ENCODE measurements at places on chromosomes 5 and 9.

DNA sequence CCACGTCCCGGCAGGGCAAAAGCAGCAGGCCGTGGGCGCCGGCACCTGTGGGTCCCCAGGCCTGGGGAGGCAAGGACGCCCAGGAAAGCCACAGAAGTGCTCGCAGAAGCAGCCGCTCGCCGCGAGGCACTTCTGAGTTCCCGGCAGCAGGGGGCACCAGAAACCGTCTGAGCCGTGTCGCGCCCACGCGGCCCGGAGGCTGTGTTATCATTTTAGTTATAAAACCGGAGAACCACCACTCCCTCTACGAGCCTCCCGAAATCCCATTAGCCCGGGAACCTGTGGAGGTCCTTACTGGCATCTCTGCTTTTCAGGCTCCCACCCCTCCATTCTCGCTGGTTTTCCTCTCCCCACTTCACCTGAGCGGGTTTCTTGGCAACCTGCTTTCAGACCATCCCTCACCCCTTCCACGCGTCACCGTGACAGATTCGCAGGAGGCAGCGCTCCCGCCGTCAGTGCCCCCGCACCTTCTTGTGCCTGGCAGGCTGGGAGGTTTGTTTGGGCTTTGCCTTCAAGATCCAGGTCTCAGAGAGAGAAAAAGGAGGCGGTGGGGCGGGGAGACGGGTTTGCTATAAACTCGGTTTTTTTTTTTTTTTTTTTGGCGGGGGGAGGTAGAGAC, 2.3 kb downstream of the GDNF start:
- DNase-seq = peak; percentile 36

- no peak for DNase-seq
These were observed 83.2 kb upstream of the BARHL1 start for GRCh38 chr9:132499251-132499650.

DNA sequence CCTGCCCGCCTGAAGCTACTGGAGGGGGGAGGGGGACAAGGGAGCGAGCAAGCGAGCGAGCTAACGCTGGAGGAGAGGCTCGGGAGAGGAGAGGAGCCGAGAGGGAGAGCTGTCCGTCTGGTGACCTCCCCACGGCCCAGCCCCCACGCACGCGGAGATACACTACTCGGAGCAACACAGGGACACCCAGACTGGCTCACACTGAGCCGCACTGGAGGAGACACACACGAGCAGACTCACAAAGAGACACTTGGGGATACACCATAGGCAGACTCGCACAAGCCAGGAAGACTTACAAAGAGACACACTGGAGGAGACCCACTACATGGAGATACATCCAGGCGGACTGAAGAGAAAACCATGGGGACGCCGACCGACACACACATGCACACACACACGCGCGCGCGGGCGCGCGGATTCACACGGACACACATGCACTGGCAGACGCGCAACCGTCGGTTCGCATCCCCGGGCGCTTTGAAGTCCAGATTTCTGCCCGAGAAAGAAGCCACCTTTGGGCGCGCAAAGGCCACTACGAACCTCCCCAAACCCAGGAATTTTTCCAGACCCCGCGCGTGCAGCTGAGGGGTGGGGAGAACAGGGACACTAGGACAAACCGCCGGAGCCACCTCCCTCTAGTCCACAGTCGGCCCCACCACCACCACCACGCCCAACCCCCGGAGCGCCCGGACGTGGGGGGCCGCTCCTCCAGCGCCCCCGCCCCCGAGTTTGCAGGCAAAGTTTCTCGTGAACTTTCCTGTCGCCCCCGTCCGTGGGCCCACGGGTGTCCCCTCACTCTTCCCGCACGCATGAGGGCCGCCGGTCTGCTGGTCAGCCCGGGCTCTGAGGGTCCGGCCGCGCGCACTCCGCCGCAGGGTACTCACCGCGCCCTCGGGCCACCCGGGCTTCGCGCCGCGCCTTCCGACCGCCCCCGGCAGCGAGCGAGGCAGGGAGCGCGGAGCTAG, 571 bp downstream of the CNTFR start:
- no peak for DNase-seq

DNA sequence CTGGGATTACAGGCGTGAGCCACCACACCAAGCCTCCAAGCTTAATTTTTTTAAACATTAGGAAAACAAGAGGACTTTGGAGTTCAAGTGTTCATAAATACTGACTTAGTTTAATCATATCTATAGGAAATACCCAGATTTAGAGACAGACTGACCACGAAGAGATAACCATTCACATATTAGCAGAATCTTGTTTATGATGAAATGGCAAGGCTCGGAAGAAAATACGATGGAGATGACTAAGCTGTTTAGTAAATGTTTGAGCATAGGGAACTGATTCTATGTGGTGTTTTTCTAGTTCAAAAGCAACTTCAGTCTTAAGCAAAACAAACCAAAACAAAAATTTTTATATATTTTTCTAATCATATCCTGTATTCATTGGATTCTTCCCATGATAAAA, 13.5 kb upstream of the TUSC1 start:
- DNase-seq = no peak

DNA sequence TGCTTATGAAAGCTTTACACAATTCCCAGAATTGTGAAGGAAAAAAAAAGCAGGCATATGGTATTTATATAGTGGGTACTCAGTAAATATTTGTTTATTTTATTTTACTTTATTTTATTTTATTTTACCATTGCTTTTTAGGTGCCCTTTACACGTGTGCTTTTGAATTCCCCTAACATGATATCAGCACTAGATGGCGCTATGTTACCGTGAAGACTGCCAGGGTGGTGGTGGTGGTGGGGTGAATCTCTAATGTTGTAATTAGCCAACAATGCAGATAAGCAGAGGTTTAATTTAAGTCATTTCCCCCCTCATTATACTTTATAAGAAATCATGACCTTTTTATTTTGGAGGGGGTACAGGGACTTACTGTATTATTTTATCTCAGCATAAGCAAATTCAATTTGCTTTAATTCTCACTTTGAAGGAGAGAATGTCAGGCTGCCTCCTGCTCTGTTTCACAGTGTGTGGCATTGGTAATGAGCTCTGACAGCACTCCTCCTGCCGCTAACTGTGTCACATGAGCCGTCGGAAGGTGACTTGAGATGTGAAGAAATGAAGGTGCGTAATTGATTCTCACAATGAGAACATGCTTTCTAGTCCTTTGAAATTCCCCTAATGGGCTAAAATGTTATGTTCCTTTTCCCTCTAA, 165.6 kb downstream of the YTHDC2 start:
- no peak for DNase-seq

GRCh38 chr9:3018071-3018470, 174.2 kb upstream of the PUM3 start:
- DNase-seq = no peak

- DNase-seq = no peak
These were observed 650.9 kb downstream of the TLE4 start for GRCh38 chr9:80222466-80223169.

DNA sequence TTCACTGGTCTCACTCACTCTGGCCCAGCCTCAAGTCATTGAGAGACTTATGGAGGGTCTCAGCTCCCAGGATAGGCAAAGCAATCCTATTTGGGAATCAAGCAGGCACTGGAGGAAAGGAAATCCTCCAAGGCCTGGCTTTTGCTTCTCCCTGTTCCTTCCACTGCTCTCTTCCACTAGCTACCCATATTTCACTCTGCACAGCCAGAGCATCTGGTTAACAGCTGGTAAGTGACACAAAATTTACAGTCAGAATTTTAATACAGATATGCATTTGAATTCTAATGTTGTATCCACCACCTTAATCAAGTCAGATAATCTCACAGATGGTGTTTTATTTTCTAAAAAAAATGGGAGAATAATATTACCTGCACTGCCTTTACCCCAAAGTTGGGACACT, 868 bp upstream of the C1QTNF2 start:
- no peak for DNase-seq

GRCh38 chr9:88741335-88741734, 206.4 kb downstream of the NXNL2 start:
- DNase-seq = no peak

DNA sequence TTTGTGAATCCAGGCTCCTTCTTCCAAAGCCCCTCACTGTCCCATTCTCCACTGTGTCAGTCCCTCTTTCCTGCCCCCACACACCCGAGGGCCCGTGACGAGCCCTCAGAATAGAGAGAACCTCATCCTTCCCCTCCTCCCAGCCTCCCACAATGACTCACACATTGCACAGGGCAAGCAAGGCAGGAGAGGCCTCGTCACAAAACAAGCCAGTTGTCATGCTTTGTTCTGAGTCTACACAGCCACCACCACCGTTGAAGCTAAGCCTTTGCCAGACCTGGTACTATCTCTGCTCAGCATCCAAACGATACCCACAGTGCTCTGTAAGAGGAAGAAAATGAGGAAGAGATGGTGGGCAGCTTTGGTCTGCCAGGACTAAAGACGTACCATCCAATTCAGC, 142.2 kb upstream of the ZNF366 start:
- DNase-seq = no peak

GRCh38 chr9:70567511-70567910, 153.1 kb upstream of the KLF9 start:
- no peak for DNase-seq

DNA sequence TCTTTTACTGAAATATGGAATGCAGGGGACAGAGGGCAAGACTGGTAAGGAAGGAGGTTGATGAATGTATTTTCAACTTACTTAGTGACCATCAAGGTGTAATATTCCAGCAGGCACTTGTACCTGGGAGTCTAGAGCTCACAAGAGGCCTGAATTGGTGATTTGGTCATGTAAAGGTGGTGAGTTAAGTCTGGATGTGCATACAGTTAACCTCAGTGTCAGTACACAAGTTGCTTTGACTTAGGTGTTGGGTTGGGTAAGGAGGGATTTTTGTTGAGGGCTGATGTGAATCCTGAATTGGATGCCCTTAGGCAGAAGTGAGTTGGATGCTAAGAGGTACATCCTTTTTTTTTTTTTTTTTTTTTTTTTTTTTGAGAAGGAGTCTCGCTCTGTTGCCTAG, 7.4 kb downstream of the SREK1 start:
- DNase-seq = no peak

GRCh38 chr5:34767180-34767579, 71.8 kb upstream of the TTC23L start:
- no peak for DNase-seq

GRCh38 chr5:126497506-126497905, 74.3 kb downstream of the GRAMD2B start:
- no peak for DNase-seq

- no peak for DNase-seq
These were observed 38.2 kb upstream of the DMXL1 start for GRCh38 chr5:119032656-119033055.

- DNase-seq = no peak
These were observed 831 bp upstream of the TBC1D9B start for GRCh38 chr5:179908528-179908927.

DNA sequence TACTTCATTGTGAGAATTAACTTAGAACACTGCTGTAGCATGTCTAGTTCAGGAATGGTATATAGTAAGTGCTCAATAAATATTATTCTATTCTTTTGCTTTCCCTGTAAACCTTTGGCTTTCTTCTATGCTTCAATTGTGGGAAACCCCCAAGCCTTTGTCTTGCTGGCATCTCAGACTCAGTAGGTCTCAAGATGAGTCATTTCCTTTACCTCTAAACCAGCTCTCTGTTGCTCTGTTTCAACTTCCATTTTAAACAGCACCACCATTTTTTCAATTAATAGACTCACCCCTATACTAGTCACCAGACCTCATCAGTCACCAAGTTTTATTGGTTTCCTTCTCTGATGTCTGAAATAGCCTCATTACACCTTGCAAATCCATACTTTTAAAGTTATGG, 43.5 kb downstream of the DMAC1 start:
- no peak for DNase-seq

DNA sequence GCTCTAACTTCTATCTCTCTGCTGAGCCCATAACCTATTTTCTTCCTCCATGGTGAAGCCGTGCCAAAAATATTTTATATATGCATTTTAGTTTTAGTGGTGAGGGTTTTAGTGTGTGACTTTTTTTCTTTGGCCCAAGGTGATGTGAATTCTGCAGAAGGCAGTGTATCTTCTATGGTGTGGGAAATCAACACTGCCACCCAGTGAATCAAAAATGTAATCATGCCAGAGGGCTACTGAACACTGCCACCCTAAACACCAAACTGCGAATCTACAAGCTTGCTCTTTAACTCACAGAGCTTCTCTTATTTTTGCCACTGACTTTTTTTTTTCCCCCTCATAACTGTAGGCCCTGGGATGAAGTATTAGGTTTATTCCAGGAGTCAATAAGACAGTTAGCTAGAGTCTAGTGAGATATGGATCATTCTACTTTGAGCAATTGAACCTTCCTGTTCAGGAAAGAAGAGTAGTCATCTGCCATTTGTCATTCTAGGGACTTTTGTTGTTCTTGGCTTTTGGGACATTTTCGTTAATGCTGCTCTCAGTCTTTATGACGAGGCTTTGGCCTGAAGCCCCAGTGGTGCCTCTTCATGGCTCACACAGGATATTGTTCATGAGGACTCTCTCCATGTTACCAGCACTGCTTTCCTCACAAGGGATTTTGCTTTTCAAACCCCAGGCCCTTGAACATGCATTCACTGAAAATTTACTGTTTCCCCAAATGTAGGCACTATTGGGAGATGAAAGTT, 53.1 kb downstream of the C7 start:
- DNase-seq = no peak
